ENCODE measurements at places on chromosomes 4 and X. TPM values are rescaled to one million over a fixed set of nuclear protein-coding genes. Genes with fewer than 3 reads are reported as not detected.

- DNase-seq: no peak
Observed at GRCh38 chr4:155590796-155591585, 75.7 kb upstream of the GUCY1A1 start.

- DNase-seq: peak; percentile 14
Observed at GRCh38 chr4:64144994-64145393, 264.3 kb downstream of the TECRL start.

DNA sequence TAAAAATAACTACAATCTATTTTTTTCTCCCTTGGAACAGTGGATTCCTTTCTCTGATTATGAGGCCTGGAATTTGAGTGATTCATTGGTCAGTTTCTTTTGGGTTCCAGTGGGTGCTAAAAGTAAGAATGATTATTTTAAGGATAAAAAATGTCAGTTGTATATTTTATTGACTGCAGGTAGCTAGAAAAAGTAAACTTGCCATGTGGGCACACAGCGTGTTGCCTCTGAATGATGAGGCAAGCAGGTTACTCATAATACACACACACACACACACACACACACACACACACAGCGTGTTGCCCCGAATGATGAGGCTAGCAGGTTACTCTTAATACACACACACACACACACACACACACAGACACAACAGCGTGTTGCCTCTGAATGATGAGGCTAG is 13.8 kb downstream of the GALNT7 start:
- DNase-seq: no peak

GRCh38 chrX:10077425-10078188 is 79.2 kb upstream of the CLCN4 start:
- no peak for DNase-seq

Gene COL4A6
- 6.1 TPM for total RNA-seq

- DNase-seq: no peak
Observed at GRCh38 chr4:89725268-89725667, 111.7 kb downstream of the SNCA start.

Gene MAGEA4
- not detected for total RNA-seq

DNA sequence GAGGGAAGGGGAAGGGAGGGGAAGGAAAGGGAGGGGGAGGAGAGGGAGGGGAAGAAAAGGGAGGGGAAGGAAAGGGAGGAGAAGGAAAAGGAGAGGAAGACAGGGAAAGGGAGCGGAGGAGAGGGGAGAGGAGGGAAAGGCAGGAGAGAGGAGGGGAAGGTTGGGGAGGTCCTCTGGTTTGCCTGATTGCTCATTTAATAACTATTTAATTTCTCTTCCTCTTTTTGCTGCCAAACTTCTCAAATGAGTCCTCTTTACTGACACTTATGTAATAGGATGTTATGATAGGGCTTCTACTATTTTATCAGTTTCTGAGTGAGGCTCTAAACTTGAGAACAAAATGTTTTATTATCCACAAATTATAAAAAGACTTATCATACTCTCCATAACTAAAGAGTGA is 35.4 kb upstream of the PPA2 start:
- no peak for DNase-seq

DNA sequence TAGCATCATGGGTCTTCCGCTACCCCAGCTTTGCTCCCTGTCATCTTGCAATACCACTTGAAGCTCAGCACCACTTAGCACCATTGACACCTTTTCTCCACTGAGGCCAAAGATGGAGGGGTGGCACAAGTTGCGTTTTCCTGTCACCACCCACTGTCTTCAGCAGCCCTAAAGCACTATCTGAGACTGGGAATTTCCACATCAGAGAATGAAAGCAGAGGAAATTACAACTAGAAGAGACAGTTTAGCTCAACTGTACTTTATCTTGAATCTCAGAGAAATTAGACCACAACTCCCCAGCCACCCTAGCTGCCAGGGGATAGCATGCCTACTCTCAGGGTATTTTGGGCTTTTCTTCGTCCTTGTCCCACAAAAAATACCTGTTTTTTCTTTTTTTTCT is 111.0 kb downstream of the DDIT4L start:
- no peak for DNase-seq

GRCh38 chrX:152074163-152074562 is 64.2 kb downstream of the MAGEA10 start:
- DNase-seq: no peak

Gene MAGEA9B
- total RNA-seq: not detected

DNA sequence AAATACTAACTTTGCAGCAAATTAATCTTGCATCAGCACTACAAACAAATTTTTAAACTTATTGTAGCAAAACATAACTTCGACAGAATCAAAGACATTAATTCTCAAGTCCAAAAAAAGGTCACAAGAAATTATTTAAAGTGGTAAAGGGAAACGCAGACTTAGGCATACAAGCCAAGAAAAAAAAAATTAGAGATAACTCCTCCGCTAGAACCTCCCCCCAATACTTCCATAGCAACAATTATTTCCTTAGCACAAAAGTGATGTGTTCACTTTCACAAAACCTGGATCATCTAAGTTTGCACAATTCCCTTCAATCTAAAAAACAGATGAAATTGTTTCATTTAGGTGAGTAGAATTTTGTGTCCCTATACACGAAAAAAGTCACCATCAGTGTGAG is 1.1 kb downstream of the LRBA start:
- DNase-seq: no peak

DNA sequence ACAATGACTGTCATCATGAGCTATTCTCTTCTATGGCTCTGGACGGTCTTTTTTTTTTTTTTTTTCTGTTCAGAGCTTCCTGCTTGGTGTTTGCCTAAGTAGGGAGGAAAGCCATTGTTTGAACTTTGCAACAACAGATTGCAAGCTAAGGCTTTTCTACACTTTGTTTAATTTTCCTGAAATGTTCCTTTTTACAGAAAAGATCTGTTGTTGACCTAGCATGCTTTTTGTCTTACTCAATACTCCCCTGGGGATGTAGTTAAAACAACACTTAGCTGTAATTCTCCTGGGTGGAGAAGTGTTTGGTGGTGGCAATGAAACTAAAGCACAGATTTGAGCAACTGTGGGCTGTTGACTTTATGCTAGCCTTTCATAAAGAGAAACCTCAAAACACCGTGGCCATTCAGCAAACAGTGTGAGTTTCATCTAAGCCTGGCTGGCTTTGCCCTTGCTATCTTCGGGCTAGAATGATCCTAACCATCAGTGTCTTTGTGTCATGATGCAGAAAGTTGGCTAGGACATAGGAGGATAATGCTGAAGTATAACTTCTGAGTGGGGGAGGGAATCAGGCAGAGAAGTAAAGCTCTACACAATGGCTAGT is 110.5 kb downstream of the ANXA3 start:
- no peak for DNase-seq

DNA sequence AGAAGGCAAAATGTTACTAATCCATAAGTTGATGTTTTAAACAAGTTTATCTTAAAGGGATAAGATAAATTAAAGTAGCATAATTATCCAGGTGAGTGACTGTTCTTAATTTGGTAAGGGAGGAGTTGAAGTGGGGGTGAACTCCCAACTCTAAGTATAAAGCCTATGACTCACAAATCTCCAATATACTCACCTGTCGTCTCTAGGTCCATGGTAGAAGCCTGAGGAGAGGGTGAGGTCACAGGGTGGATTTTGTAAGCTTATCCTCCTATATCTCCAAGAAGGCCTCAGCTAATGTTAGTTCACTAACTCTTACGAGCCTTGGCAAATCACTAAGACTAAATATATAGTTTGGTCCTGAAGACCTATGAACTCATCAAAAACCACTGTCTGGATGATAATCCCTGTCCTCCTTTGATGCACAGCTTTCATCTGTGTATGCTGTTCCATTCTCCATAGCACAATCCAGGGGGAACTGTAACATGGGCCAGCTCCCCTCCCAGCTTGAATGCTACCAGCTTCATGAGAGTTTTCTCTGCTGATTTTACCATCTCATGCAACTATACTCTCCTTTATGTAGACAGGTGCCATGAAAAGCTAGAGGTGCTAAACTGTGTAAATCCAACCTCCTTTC is 158.7 kb downstream of the BTC start:
- DNase-seq: no peak

- no peak for DNase-seq
Observed at GRCh38 chrX:102672856-102673255, 21.6 kb downstream of the GPRASP1 start.

Gene IL3RA
- total RNA-seq: 3.2 TPM

GRCh38 chr4:1175635-1176229 is 3.3 kb upstream of the SPON2 start:
- no peak for DNase-seq

Gene CFAP47
- not detected for total RNA-seq

- DNase-seq: no peak
Observed at GRCh38 chrX:106599411-106599810, 12.4 kb upstream of the RADX start.

GRCh38 chr4:163165217-163166017 is 1.3 kb downstream of the NAF1 start:
- DNase-seq: no peak

Gene CLIC2
- 28.8 TPM for total RNA-seq

DNA sequence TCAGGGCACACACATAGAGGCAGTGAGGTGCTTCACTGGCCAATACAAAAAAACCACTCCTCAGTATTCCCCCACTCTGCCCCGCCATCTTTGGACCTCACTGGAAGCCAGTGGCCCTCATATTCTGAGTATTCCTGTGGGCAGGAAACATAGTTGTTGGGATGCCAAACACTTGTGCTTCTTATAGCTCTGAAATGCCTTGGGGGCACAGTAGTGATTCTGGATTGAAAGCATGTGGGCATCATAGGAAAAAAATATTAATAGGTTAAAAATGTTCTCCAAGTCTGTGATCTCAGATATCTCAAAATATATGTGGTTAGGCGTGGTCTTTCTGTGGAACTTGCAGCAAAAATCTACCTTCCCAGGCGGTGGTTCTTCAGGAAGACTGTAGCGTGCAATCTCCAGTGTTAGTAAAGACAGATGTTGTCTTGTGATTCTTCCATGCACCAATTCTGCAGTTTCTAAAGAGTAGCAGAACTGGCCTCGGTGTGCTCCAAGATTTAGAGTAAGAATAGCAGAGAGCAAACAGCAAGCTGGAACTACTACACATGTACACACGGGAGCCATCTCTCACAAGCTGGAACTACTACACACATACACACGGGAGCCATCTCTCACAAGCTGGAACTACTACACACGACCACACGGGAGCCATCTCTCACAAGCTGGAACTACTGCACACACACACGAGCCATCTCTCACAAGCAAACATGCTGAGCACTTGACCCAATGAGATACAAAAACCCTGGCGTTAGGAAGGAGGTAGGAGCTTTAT is 8.0 kb upstream of the TENM3 start:
- DNase-seq: no peak

- no peak for DNase-seq
Observed at GRCh38 chr4:8876982-8877779, 5.5 kb upstream of the HMX1 start.

DNA sequence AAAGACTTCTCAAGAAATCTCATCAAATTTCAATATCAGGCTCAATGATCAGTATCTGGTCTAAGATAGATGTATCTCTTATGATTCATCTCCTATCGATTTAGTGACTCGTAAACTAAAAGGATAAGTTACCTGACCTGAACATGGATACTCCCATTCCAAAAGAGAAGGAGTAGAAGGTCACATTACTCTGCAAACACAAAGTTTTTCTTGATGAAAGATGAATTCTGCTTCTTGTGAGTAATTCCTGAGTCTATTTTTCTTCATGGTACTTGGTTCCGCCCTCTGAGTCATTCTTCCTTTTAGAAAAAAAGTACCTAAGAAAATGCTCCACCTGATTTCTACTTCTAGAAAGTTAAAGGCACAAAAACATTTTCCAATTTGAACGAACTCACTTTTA is 223.1 kb upstream of the SLIT2 start:
- DNase-seq: no peak

Gene TEX13B
- total RNA-seq: not detected

DNA sequence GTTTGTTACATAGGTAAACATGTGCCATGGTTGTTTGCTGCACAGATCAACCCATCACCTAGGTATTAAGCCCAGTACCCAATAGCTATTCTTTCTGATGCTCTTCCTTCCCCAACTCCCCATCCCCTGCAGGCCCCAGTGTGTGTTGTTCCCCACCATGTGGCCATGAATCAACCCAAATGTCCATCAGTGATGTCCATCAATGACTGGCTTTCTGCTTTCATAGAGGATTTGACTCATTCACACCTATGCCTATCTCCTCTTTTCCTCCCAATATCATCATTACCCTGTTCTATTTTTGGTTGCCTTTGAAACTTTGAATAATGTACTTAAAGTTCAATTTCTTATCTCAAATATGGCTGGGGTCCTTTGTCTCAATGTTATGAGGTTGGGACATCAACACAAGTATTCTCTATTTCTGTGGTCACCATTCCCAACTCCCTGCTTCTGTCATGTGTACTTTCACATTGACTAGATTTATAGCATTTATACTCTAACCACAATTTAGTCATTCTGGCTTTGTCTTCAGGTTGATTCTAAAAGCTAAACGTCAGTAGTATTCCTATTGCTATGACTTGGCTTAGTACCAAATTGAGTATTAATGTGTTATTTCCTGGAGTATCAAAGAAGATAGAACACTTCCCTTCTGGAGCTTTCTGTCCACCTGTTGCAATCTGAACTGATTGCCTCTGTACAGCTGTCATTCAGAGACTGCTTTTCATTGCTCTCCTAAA is 107.2 kb downstream of the TAB3 start:
- no peak for DNase-seq

DNA sequence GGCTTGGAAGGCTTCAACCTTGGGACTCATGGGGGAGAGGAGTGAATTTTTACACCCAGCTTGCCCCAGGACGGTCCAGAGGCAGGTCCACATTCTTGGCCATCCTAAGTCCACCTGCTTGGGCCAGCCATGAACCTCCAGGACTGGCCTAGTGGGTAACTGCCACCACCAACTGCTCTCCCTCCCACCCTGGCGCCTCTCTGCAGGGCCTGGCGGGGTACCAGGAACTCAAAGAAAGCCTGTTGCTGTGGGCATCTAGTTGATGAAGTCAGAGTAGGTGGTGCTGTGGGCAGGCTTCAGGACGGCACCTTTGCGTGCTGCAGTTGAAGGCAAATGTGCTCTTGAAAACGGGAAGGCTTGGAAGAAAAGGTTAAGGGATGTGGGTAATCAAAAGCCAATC is 12.0 kb downstream of the BCOR start:
- no peak for DNase-seq

Gene GAGE12H
- total RNA-seq: not detected

- no peak for DNase-seq
Observed at GRCh38 chrX:68920561-68920960, 91.7 kb downstream of the EFNB1 start.

DNA sequence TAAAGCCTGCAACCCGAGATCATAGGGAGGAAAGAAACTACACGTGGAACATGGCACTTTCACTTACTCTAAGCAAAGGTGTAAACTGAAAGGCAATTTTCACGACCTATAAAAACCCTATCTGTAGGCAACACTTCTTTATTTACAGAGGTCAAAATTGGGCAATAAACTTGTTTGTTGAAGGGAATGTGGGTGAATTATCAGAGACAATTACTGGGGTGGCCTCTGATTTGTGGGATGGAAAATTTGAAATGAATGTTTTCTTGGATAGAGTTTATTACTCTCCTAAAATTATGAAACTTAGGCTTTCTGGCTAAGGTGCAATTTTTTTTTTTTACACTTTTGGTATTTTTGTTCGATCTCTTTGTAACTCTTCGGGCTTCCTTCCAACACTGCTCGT is 734.1 kb upstream of the TENM3 start:
- DNase-seq: no peak

GRCh38 chrX:41386222-41386990 is 52.4 kb downstream of the DDX3X start:
- no peak for DNase-seq

- no peak for DNase-seq
Observed at GRCh38 chr4:12844141-12844540, 640.0 kb downstream of the RAB28 start.

Measured in heart left ventricle (tissue), 16 donors.